ENCODE measurements at places on chromosomes 1 and 21.

- DNase-seq = no peak
These were observed 16.0 kb upstream of the POU3F1 start for GRCh38 chr1:38062361-38063288.

GRCh38 chr1:147750618-147751217, 9.7 kb downstream of the GJA5 start:
- no peak for DNase-seq

DNA sequence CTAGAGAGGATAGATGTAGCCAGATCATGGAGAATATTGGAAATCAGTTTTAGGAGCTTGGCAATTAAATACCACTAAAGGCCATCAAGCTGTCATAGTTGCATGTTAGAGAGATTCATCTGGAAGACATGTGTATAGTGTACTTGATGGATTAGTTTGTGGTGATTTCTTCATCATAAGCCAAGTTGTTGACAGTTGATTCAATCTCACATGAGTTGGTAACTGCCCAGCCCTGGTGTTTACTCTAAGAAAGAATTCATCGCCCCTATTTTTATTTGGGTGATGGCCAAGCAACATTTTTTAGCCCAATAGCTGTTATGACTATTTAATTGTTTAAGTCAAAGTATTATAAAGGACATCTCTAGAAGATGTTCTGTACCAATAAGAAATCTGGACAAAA, 737.6 kb downstream of the PLA2G4A start:
- no peak for DNase-seq

DNA sequence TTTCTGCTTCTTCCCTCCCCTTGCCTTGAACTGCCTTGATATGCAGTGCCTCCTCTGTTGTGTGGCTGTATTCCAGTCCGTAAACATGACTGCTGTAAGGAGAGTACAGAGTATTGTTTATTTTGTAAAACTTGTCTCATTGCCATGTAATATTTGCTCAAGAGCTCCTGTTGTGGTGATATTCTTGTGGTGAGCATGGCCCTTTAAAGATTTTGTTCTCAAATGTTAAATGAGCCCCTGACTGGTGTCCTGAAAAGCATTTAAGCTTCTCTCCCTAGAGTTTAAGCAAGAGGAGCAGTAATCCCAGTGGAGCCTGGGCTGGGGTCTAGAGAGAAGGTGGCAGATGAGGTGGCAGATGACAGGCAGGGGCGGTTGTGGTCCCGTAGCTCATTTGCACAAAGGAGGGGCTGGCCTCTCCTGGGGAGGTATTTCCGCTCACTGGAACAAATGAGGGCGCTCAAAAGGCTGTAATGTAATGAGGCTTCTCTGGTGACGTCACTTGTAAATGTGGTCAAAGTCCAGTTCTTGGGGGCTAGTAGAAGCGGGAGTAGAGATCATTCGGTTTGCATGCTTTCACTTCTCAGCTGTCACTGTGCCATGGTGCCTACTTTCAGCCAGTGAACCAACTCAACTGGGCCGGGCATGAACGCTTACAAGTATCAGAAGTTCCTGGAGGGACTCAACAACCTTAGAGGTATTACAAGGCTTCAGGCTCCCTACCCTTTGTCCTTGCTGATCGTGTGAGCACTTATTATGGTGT, 46.0 kb upstream of the MACF1 start:
- no peak for DNase-seq
